ENCODE measurements at places on chromosomes 13 and 19.

DNA sequence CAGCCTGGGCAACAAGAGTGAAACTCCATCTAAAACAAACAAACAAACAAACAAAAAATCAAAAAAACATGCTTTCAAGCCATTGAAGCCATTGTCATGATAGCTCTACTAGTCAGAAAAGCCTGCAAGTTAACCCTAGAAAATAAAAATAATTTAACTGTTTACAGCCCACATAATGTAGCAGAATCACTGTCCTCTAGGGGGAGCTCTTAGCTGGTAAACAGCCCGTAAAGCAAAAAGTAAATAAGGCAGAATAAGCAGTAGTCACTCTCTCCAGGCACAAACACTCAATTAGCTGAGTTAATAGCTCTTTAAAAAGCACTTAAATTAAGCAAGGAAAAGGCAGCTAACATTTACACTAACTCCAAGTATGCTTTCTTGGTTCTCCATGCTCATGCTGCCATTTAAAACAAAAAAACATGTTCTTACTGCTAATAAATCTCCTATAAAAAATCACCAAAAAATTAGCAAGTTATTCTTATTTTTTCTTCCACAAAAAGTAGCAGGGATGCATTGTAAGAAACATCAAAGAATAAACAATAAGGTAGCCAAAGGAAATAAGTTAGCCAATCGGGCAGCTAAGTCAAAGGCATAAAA is 11.3 kb downstream of the LILRB4 start:
- no peak for DNase-seq

DNA sequence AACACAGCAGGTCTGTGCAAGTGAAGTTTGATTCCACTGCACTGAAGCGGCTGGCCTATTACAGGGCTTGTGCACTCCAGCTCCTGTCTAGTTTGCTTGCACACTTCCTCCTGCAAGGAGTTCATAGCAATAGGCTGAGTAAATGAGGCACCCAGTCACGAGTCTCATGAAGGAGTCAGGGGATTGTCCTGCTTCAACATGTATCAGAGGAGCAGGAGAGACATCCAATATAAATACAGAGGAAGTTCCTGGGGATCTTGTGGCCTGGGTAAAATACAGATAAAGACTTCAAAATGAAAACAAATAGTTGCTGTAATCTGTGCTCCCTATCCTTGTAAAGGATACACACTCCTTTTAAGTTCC is 259.9 kb downstream of the SLITRK1 start:
- no peak for DNase-seq

DNA sequence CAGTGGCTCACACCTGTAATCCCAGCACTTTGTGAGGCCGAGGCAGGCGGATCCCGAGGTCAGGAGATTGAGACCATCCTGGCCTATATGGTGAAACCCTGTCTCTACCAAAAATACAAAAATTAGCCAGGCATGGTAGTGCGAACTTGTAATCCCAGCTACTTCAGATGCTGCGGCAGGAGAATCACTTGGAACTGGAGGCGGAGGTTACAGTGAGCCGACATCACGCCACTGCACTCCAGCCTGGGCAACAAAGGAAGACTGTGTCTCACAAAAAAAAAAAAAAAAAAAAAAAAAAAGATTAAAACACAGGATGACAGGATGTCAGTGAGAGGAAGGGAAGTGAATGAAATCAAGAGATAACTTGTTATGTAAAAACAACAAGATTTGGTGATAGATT is 1158.5 kb downstream of the PCDH9 start:
- DNase-seq, result no peak

DNA sequence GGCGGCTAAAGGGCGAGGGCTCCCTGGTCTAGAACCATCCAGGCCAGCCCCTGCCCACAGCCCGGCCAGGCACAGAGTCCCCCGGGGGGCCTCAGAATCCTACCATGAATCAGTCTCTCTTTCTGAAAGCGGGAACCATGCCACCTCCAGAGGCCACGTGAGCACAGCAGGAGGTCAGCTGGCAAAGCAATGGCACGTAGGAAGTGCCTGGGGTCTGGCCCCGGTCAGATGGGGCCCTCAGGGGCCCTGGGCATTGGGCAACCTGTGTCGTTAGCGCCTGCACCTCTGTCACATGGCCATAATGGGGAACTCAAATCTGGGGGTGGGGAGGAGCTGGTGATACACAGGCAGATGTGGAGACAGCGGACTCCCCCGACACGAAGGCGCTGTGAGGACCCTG is 8.8 kb downstream of the MFSD12 start:
- DNase-seq, result no peak

DNA sequence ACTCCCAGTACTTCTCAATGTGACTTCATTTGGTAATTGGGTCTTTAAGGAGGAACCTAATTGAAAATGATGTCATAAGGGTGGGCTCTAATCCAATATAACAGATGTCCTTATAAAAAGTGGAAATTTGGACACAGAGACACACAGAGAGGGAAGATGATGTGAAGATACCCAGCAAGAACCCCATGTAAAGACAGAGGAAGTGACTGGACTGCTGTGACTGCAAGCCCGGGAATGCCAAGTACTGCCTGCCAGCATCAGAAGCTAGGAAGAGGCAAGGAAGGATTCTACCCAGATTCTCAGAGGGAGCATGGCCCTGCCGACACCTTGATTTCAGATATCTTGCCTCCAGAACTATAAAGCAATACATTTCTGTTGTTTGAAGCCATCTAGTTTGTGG is 239.3 kb downstream of the KCTD12 start:
- no peak for DNase-seq

Measured in stimulated activated CD8-positive, alpha-beta memory T cell treated with anti-CD3 and anti-CD28 coated beads, Interleukin-15, amount 100 ng/mL, for 4 hours (primary cell).